PC-3 (cell line): ENCODE measurements at places on chromosomes 7 and 10. TPM values are rescaled to one million over a fixed set of nuclear protein-coding genes. Genes with fewer than 3 reads are reported as not detected.

DNA sequence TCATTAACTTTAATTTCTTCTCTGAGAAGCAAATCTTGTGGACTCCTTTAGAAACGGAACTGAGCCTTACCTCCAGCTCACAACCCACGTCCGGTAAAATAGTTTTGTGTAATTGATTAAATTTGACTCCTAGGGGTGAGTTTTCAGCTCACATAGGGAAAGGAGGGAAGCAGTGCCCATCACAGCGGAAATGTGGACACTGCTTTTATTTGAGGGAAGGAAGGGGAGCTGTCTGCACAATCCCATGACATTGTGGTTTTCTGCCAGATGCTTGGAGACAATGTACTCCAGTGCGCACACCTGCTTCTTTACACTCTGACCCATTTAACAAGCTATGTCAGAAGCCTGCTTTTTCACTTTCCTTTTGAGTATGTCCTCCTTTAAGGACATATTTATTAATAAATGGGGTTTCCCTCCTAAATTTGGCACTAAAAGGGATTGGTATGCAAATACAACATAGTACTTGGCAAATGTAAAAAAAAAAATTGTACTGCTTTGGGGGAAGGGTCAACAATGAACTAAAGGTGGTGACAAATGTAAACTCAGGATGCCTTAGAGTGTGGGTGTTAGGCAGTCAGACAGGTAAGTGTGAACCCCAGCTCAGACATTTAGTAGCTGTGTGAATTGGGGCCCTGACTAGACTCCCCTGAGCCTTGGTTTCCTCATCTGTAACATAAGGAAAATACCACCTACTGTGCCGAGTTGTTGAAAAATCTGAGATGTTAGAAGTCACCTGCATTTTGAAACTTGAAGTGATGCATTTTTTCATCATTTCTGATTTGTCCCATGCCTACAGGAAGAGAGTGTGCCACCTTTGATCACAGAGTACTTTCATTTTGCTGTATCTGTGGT, 90.2 kb upstream of the KLF6 start:
- no peak for DNase-seq

DNA sequence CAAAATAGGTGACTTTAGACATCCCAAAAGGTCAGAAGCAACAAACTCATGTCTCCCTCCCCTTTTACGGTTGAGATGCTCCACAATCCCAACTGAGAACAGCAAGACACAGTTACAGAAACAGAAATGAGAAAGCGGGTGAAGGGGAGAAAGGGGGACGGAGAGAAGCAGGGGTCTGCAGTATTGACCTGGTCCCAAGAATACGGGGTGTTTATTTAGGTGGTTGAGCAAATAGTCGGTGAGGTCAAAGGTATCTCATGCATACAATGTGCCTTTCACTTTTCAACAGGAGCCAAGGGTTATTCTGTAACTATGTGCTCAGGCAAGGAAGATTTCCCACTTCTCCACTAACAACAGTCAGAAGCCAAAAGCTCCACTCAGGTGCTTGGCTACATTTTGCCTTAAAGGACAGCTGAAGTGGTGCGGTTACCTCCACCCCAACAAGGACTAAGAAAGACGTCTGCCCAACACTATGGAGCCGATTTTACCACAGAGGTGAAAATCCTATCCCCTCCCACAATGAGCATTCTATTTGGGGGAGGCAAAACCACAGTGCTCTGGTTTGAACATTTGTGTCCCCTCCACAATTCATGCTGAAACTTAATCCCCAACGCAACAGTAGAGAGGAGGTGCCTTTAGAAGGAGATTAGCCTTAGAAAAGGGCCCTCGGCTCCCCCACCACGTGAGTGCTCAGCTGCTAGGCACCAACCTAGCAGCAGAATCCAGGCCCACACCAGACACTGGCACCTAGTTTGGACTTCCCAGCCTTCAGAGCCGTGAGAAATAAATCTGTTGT, 77.9 kb downstream of the PARD3 start:
- no peak for DNase-seq

- no peak for DNase-seq
These were observed 10.4 kb downstream of the ANLN start for GRCh38 chr7:36400036-36400435.

DNA sequence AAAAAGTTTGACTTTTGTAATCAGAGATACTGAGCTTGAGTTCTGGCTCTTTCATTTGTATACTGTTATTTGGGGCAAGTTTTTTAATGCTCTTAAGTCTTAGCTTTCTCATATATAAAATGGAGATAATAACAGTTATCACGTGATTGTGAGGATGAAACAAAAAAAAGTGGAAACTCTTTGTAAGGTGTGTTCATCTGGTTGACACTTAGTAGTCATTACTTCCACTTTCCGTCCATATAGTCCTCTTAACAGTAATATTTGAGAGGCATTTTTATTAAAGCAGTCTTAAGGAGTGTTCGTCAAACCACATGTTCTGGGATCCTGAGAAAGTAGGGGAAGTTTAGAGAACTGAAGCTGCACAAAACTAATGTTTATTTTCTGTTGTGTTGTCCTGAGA, 65.6 kb downstream of the PTEN start:
- no peak for DNase-seq

GRCh38 chr10:49614242-49615198, 683 bp downstream of the CHAT start:
- no peak for DNase-seq

DNA sequence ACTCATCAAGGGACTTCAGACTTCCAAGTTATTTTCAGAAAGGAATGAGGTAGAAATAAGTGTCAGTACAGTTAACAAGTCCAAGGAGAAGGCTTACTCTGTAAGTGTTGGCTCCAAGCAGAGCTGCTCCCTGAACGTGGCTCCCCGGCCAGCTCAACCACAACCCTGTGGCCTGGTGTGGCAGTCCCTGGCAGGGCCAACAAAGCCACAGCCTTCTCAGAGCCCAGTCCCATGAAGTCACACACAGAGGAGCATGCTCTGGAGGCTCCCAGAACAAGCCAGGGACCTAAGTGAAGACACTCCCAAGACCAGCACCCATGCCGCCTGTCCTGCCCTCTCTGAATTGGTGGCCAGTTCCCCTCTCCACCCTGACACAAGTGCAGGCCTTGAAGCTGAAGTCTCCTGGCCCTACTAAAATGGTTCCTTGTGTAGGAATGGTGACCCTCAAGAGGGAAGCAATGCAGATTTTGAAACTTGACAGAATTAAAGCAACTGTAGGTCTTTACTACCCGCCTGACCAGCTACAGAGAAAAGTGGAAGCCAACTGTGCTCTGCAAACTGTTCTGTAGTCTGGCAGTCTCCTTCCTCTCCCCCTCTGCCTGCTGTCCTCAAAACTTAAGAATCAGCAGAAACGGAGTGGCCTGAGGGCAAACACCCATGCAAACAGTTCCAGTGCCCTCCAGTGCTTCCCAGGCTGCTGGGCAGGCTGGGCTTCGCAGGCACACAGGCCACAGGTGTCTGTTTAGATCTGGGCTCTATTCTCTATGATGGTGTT, 51.1 kb downstream of the NOD1 start:
- no peak for DNase-seq

- peak; percentile 61 for DNase-seq
These were observed 129.9 kb upstream of the LYZL2 start for GRCh38 chr10:30759423-30759822.

- DNase-seq: no peak
These were observed 46.4 kb downstream of the CASD1 start for GRCh38 chr7:94556028-94556427.

DNA sequence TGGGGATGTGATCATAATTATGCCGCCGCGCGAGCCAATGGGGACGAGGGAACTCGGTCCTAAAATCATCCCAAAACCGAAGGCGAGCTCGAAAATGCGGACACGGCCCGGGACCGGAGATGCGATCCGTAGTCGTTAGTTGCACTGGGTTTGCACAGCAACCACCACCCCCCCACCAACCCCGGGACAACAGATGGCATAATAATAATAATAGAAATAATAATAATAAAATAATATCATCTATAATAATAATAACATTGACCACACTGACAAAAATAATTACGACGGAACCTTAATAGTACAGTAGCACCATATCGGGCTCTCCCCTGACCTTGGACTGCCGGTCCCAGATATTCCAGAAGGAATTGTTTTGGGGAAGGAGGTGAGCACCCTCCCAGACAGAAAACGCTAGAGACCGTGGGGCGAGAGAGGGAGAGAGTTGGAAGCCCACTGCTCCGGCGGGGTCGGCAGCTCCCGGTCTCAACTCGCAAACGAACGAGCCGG, 1.1 kb upstream of the EMX2 start:
- DNase-seq: no peak

The SHH gene
- 0.11 and 0.12 TPM in 2 replicates for total RNA-seq

The SPDYE2 gene
- total RNA-seq: not detected in 2 replicates

The ACTA2 gene
- total RNA-seq: 2.7 TPM in 1 of 2 replicates, not detected in the other

The PTPRZ1 gene
- total RNA-seq: not detected in 2 replicates

The CRHR2 gene
- total RNA-seq: not detected in 2 replicates
